T1000 (cell line): ENCODE measurements at places on chromosomes 6 and 20.
A peak's percentile ranks its signal among the peaks of the same experiment; 100 is the strongest.

DNA sequence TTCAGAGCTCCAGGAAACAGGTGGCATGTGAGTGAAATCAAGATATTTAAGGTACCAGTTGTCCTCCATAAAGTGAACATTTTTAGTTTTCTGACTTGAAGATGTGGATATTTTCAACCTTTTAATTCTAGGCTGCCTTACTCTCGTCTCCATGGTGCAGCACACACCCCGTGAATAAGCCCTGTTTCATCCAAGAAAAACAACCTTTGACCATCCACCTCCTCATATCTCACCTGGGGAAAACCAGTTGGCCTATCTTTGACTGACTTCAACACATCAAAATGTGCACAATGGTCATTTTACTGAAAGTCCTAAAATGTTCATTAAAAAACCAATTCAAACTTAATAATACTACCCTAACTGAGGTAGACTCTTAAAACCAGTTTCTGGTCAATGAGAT lies 73.8 kb upstream of the CD2AP start:
- no peak for DNase-seq

DNA sequence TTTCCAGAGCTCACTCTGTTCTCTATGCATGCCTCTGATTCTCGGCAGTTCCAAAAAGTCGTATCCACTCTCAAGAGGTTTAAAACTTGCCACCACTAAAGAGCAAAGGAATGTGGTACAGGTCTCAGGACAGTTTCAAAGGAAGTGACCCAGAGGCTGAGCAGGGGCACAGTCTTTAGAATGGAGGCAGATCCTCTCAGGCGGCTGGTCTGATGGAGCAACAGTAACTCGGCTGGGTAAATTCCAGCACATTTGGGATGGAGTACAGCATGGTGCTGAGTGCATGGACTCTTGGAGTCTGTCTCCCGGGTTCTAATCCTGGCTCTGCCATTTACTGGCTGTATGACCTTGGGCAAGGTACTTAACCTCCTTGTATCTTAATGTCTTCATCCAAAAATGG lies 88.1 kb upstream of the BACH2 start:
- no peak for DNase-seq

DNA sequence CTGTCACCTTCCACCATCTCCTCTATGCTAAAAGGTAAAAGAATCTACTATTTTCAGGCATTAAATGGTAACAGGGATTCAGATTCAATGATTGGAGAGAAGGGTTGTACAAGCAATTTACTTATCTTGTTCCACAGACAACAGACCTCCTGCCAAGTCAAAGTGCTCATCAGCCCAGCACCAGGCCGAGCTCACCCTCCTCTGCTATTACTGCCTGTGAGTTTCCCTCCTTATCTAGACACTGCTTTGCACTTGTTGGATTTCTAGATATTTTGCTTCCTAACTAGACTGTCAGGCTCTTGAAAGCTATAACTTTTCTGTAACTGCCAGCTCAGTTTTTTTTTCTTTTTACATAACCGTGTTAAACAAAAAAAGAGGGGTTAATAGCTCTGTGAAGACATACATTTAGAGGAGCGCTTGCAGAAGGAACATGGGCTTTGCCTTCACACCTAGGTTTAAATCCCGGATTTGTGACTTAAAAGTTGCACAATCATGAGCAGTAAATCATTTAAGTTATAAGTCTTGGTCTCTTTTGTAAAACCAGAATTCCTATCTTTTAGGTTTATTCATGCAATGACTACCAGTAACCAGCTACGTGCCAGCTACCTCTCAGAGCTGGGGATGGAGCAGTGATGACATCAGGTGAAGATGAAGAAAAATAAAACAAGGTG lies 1.1 kb upstream of the FAM162B start:
- no peak for DNase-seq

- DNase-seq: no peak
Observed at GRCh38 chr6:143965503-143966171, 42.4 kb downstream of the PLAGL1 start.

DNA sequence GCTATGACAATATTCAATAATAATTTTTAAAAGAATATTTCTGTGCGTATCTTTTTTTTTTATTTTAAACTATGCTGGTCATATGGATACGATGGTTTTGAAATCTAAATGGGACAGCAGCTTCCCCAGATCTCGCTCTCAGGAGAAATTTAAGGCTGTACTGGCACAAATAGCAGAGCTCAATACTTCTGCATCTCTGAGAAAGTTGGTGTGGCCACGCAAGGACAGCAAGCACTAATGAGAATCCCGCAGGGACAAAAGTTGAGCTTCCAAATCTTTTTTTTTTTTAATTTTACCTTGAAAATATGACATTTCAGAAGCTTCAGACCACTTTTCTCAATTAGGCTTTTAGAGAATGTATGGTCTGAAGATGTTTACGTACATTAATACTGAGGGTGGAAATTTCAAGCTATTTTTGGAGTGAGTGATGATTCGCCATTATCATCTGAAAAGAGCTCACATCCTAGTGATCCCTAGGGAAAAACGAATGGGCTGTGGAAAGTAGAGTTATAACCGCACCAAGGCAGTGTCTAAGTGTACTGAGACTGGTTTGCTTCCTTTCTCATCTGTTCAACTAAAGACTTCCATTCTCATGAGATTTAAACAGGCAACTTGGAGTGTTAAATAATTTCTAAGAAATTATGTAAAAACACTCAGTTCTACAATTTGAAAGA lies 840.0 kb downstream of the C6orf118 start:
- no peak for DNase-seq

DNA sequence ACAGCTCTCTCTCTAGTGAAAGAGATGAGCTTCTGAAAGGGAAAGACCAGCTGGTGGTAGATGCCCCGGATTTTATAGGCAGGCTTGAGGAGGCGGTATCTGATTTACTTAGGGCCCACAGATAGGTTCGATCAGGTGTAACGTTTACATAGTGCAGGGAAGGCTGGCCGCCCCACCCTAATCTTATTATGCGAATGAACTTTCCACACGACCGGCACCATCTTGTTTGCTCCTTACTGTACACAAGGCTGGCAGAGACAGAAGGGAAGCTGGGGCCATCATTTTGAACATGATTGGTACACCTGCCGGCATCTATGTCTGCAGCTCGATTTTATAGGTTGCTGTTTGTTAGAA lies 212.0 kb upstream of the JARID2 start:
- DNase-seq: no peak

DNA sequence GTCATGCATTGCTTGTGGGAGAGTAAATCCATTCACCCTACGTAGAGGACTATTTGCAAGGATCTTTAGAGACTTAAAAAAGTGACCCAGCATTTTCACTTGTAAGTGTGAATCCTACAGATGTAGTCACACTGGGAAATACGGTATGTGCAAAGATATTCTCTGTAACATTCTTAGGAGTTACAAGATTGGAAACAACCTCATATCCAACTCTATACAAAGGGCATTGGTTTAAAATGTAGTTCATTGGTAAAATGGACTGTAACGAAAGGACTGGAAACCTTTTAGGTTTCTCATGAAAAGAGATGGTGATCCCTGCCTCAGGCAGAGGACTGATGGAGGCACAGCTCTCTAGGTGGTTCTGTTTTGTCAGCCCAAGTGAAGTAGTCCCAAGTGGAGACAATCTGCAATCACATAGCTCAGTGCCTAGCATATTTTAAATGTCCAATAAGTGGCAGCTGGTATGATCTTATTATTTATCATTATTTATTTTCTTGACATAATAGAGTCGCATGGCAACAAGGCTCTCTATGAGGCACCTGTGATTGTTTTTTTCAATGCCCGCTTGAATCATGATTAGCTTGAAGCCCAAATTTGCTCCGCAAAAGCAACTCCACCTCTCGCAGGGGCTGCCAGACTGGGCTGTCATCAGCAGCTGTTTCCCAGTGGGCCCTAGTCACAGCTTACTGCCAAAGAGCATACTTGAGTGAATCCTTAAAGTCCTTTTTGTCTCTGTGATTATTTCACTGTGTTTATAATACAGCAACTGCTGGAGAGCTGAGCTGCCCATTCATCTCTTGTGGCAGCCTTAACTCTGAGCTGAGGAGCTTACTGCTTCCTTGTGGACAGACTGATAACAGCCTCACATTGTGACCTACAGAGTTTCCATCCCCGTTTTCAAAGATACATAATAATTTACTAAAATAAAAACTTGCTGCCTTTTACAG lies 19.8 kb upstream of the ENPP1 start:
- no peak for DNase-seq

DNA sequence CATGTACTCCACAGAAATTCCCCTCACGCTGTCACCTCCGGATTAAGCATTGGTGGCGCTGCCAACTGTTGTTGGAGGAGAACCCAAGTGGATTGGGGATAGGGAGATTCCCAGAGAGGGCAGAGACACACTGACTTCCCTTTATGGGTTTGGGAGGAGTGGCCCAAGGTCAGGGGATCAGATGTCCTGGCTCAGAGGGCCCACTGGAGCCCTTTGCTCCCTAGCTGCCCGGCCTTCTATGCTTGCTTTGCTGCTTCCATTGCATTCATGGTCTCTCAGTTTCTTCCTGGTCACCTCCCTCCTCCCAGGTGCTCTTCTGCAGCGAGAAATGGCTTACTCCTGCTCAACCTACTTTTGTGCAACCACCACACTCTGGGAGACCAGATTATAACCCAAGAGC lies 14.3 kb downstream of the CUL9 start:
- no peak for DNase-seq

DNA sequence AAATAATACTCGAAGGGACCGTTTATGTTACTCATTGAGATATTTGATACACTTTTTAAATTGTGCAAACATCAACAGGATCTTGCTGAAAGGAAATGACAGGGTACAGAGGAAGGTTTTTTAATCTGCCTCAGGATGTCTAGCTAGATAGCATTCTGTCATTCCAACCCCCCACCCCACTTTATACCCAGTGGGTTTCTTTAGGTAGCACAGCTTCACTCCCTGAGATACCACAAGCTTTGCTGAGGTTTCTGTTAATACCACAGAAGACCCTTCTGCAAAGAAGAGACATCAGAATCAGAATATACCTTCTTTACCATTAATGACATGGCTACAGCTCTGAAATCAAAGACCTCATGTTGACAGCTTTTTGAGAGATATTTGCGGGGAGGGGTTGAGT lies 1.3 kb downstream of the PHACTR2 start:
- DNase-seq: no peak

GRCh38 chr6:21596145-21596948 lies 2.8 kb downstream of the SOX4 start:
- DNase-seq: no peak

DNA sequence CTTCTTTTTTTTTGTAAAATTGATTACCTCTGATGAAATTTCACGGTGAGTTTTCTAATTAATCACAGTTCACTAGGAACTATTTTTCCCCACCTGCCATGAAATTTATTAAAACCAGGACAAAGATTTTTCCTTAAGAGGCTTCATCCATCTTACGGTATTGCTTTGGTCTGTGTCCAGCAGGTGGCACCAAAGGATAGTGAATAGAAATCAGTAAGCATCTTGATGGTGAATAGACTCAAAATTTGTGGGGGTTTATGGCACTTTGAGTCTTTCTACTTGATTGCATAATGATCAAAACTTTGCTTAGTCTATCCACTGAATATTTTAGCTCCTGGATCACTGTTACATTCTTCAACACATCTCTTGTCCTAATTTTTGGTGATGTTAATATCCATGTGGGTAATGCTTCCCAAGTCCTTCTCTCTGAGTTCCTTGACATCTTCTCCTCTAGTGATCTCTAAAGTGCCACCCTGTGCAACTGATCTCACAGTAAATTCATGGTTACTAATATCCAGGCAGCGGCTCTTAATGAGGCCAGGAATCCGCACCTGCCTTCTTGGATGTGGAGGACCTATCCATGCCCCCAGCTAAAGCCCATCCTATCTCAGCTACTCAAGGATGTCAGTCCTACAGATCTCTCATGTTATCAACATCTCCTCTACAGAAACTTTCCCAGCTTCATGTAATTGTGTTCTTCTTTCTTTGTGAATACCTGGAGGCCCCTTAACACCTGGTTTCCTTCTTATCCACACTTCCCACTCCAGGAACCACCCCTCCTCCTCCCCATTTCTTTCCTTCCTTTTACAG lies 54.5 kb downstream of the STMND1 start:
- peak; percentile 42 for DNase-seq

DNA sequence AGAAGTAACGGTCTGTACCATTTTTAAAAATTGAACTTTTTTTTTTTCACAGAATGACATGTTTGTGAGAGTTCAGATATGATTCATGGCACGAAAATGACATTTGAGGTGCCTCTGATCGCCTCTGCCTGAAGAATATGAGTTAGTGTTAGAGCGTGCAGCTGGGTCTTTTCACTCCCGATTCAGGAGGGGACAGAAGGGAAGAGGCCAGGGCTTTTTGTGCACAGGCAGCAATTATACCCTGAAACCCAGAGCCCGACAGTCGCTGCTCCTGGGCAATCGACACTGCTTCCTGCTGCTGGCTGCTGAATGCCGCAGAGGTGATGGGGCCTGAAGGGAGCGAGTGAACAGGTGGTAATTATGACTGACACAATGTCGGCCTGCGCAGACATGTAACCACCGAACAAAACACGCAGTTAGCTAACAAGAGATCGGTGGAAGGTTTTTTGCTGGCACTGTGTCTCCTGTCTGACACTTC lies 652.0 kb upstream of the NOX3 start:
- no peak for DNase-seq

DNA sequence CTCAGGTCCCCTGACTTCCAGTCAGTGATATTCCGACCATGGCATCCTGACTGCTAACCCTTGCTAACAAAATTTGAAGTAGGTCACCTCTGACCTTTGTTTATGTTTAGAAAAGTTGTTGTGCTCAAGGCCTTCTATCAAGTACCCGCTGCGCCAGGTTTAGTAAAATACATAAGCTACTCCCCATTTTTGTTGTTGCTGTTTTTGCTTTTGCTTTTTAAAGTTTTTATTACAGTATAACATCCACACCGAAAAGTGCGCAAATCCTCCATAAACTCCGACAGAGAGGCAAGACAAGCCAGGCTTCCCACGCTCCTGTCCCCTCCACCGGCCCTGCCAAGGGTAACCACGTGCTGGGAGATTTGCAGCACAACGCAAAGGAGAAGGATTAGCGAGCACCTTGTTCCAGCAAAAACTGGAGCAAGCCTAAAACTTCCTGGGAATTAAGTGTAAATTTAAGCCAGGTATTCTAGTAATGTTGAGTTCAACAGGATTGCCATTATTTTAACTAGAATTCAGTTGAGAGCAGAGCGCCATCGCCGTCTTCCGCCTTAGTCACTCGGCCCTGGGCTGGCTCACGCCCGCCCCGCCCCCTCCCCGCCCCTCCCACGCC lies 17.8 kb upstream of the HMGN4 start:
- DNase-seq: no peak

DNA sequence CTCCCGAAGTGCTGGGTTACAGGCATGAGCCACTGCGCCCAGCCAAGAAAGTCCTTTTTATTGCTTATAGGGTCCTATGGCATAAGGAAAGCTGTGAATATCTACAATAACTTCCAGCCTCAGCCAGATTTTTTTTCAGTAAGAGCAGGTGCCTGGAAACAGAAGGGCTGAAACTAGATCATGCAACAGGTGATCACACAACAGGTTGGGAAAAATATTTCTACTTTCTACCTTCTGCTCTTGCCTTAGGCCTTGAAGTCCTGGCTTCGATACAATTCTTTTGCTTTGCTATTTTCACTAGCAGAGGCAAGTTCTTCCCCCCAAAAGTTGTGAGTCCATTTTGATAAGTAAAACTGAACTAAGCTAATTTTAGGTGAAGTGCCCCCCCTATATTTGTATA lies 9.7 kb upstream of the FBXO30 start:
- DNase-seq: no peak
